ENCODE measurements at places on chromosomes 1 and 21.

GRCh38 chr1:106680776-106681344 lies 375.6 kb upstream of the PRMT6 start:
- DNase-seq: no peak

- DNase-seq: no peak
Observed at GRCh38 chr1:99970713-99971255, 988 bp downstream of the SLC35A3 start.

- DNase-seq: no peak
Observed at GRCh38 chr1:194055536-194055935, 869.1 kb upstream of the B3GALT2 start.

DNA sequence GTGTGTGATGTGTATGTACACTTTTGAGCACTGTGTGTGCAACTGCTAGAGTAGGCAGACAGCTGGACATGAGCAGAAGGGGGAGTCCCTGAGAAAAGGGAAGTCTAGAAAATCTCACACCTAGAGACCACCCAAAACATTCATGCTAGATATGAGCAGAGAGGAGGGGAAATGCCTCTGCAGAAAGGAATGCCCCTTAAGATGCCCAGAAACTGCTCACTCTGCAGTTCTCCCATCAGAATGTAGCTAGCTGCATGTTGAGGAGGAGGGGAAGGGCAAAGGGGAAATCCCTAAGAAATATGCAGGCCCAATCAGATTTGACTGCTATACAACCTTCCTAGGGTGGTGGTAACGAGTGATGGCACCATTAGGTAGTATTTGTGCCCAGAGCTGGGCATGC lies 31.8 kb upstream of the MAGOH start:
- DNase-seq: no peak
